ENCODE measurements at places on chromosomes 5 and 9. TPM values are rescaled to one million over a fixed set of nuclear protein-coding genes. Genes with fewer than 3 reads are reported as not detected.

Gene NOL8
- total RNA-seq, result 32.8 TPM

Gene KCNN2
- 0.16 TPM for total RNA-seq

Gene GPRIN1
- 8.1 TPM for total RNA-seq

Gene PKD2L2
- total RNA-seq, result not detected

Gene SCGB3A1
- not detected for total RNA-seq

Gene TARS1
- total RNA-seq, result 151 TPM

Gene GZMA
- not detected for total RNA-seq

Gene SPINK6
- 0.39 TPM for total RNA-seq

Gene FIBCD1
- 10.7 TPM for total RNA-seq

Measured in A549 treated with RU486 at 1 μM for 4 hours (cell line).